ENCODE measurements at places on chromosomes 4 and X. TPM values are rescaled to one million over a fixed set of nuclear protein-coding genes. Genes with fewer than 3 reads are reported as not detected.

The TRO gene
- total RNA-seq: 2.2 TPM

DNA sequence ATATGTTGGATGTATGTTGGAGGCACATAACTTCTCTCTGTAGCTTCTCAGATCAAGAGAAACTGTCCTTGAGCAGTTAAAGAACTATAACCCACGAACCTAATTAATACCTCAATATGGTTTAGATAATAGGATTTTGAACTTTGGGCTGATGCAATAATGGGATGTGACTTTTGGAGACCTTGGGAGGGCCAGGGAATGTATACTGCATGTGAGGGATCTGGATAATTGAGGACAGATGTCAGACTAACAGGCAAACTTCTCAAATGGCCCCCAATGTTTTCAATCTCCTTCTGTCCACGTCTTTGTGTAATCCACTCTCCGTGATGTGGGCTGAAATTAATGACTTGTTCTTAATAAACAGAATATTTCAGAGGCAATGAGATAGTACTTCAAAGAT, 202.2 kb upstream of the FAT4 start:
- no peak for DNase-seq

The ARMCX2 gene
- total RNA-seq: 52.3 TPM

DNA sequence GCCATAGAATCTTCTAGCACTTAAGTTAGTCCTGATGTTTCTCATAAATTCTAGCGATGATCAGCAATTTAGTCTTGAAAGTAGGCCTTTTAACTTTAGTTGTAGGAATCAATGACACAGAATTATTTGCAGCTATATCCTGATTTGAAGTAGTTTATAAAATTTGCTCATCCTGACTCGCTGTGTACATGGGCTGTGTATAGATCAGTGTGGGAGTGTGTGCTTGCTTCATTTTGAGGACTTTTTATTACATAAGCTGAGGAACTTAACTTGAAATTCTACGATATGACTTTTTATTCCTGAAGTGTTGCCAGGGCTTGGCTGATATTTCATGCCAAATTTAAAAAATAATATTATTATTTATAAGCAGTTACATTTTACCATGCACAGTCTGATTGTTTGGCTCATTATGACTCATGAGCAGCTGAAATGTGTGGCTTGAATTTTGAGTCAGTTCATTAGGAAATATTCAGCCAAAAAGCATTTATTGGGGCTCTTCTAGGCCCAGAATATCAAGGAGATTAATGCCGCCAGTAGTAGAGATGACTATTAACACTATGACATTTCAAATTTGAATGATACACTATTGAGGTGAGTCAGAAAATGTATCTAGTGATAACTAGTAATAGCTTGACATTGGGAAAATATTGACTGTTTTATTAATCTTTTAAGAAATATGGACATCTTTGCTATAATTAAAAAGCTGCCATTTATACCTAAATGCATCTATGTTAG, 128.9 kb upstream of the LIMCH1 start:
- no peak for DNase-seq

DNA sequence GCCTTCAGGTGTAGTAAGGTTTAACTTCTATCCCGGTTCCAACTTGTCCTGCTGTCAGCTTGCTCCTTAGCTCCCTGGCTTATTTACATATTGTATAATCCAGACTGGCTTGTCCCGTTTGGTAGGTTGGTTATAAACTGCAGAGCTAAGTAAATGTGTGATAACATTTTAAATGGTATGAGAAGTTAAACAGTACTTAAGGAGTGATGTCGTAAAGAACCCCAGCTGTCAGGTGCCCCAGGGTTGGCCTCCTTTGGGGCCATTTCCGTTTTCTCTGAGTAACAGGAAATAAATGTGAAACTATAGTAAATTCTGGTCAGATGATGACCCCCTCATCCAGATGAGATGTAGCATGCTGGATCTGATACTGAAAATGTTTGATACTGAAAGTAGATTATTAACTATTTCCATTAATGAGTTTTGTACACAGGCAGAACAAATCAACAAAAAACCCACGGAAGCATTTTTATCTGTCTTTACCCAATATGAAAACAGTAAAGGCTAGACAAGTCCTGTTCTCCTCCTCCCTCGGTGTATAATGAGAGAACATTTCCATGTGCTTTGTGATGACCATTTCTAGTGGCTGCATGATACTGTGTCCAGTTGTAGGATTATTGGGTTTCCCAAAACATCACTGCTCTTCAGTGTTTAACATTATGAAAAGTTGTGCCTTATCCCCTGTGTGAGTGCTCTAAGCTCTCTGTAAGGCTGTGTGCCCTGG, 22.4 kb downstream of the GAB1 start:
- DNase-seq: peak; percentile 84

- no peak for DNase-seq
These were observed 1196.9 kb downstream of the NLGN4X start for GRCh38 chrX:5031792-5032191.

DNA sequence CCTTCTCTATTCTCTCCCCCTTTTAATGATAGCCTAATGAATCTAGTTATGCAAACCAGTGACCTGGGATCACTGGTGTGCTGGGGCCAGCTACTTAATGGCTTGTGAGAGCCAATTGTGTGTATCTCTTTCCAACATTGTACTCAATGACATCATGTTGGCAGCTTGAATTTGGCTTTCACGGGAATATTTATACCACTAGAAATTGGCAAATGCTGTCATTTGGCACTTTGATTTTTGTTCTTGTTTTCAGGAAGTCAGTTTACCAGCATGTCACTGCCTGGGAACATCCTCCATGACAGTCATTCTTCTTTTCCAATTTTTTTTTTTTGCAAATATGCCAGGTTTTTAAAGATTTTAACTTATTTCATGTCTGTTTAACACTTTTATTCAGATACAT, 1685.3 kb downstream of the STIM2 start:
- DNase-seq: no peak

The GPR82 gene
- 0.79 TPM for total RNA-seq

The P2RY8 gene
- 27.6 TPM for total RNA-seq

- no peak for DNase-seq
These were observed 435.3 kb upstream of the FRG1 start for GRCh38 chr4:189505380-189505779.

- no peak for DNase-seq
These were observed 1600.8 kb downstream of the ARAP2 start for GRCh38 chr4:34643476-34643875.

DNA sequence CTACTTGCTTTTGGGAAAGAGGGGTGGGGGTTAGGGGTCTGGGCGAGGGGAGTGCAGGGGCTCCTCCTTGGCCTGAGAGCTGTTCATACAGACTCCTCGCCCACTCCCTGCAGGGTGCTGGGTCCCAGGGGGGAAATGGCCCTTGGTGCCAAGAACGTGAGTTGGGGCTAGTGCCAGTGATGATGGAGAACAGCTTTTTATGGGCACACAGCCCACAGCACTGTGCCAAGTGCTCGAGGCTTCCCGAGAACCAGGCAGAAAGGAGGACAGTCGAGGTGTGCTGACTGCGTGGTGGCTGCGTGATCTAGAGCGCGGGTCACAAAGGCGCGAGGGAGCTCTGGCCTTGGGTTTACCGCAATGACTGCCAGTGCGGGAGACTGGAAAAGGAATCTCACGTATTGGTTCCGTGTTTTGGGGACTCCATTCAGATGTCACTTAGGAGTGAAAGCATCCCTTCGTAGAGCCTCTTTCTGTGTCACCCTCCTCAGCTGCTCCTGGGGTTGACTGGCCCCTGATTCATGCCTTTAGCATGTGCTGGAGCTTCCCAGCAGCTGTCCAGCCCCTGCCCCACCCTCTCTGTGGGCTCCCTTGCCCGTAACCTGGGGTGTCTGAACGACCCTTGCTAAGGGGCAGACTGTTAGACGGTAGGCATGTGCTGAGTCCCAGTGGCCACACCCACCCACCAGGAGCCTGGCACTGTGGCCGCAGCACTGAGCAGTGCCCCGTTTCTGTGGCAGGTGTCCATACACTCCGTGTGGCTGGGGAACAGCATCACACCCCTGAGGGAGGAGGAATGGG, 20.9 kb upstream of the MSANTD1 start:
- DNase-seq: no peak

The PABPC1L2B gene
- not detected for total RNA-seq

DNA sequence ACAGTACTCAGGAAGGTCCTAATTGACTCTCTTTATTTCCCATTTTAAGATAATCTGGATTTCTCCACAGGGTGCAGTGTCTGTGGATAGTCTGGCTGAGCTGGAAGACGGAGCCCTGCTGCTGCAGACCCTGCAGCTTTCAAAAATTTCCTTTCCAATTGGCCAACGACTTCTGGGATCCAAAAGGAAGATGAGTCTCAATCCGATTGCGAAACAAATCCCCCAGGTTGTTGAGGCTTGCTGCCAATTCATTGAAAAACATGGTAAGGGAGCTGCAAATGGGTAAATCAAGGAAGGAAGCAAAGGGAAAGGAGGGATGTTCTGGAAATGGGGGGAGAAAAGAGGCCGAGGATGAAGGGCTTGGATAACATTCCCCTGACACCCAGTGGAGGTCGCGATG, 26.0 kb downstream of the ARHGAP36 start:
- no peak for DNase-seq

GRCh38 chr4:1746919-1747602, 25.7 kb downstream of the TACC3 start:
- DNase-seq: no peak

DNA sequence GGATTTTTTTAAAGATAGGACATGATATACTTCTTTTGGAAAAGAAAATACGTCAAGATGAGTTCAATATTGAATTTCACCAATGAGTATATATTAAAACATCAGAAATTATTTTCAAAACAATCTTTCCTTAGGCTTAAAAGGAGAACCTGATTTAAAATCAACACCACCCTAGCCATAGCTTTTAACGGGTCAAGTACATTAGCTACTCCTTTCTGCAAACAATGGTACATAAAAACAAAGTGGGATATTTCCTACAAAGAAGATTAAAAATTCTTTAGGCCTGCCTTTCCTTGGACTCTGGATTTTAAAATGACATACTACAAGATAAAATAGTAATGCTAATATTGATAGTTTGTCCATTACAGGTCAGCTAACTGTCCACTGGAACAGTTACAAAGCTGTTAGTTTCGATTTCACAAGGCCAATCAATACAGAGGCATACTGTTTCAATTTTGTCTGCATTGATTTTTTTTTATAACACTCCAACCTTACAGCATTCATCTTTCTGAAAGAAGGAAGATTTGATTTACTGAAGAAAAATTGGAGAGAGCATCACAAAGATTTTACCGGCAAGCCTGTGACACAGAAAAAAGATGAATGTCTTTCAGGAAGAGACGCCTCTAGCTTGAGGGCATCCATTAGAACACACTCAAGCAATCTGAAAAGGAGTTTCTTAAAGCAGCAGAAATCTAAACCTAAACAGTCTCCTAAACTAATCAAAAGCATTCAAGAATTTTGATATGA, 97.2 kb downstream of the MAB21L2 start:
- DNase-seq: no peak

The AKAP4 gene
- not detected for total RNA-seq

The EXOC1L gene
- total RNA-seq: not detected

GRCh38 chr4:168319486-168320019, 1.0 kb upstream of the DDX60 start:
- DNase-seq: no peak

The AMER1 gene
- total RNA-seq: 4.6 TPM

- no peak for DNase-seq
These were observed 68.0 kb downstream of the ADRA2C start for GRCh38 chr4:3834186-3834662.

- no peak for DNase-seq
These were observed 683.1 kb downstream of the KCTD8 start for GRCh38 chr4:43765514-43765913.

DNA sequence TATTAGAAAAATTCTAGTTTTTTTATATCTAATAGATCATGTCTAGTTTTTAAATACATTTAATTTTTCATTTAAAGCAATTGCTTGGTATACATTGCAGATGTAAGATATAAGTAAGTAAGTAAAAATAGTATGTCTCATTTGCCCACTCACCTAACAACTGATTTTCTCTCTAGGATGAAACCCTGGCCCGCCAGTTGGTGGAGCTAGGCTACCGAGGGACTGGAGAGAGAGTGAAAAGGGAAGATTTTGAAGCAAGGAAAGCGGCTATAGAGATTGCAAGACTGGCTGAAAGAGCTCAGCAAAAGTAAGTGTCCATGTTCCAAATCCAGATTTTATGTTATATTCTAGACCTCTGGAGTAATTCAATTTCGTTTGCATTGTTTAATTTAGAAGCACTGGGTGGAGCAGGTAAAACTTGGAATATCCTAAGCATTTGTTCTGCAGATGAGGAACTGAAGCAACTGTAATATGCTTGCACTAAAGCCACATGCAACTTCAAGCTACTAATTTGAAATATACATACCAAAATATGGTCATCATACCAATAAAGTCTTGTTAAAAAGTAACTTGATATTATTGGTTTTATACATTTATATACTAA, 27.1 kb downstream of the CFAP299 start:
- DNase-seq: peak; percentile 75

- DNase-seq: no peak
These were observed 204.9 kb upstream of the PPARGC1A start for GRCh38 chr4:24094726-24095125.

Data from spleen (tissue), 13 donors.